ENCODE measurements at places on chromosomes 3 and 15.

DNA sequence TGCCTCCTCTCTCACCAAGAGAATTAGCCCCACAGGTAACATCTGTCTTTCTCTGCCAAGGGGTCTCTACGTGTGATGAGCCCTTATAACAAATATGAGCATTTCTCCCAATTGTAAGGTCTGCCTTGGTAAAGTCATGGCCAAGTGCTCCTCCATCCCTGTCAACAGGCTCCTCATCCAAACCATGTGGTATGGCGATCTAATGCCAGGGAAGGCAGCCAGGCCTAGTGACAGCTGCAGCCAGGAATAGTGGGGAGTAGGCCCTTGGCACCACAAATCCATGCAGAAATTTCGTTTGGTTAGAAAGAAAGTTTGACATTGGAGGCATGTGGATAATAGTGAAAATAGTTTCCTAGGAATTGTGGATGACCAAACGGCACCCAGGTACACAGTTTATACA is 4.7 kb upstream of the LRTM1 start:
- no peak for DNase-seq

DNA sequence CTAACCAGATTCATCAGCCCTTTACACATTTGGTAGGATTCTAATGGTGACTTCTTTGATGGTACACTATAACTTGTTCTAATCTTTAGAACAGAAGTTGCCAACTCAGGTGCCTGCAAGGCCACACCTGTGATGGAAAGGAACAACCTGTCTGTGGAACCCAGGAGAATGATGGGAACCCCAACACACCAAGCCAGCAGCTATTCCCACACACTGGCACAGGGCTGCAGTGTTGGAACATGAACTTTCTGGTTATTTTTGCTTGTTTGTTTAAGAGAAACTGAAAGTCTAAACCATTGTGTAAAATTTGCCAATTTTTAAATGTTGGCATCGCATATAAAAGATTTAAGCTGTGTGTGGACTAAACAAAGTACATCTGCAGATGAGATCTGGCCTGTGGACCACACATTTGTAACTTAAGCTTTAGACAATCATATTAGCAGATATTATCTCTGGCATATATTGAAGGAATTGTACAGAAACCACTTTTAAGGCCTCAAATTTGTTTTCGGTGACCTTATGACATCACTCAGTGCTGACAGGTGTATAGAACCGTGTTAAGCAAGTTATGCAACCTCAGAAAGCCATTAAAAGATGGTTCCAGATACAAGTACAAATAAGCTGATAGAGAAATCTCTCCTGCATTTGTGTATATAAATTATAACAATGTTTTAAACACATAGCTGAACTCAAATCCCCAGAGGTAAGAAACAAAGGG is 242.9 kb downstream of the SLC9A9 start:
- DNase-seq, result no peak

- DNase-seq, result no peak
Measured at GRCh38 chr15:99511531-99511865, 54.3 kb upstream of the MEF2A start.

- no peak for DNase-seq
Measured at GRCh38 chr3:22377421-22377820, 626.4 kb upstream of the ZNF385D start.

GRCh38 chr15:55403531-55403930 is 4.6 kb downstream of the CCPG1 start:
- DNase-seq, result no peak

DNA sequence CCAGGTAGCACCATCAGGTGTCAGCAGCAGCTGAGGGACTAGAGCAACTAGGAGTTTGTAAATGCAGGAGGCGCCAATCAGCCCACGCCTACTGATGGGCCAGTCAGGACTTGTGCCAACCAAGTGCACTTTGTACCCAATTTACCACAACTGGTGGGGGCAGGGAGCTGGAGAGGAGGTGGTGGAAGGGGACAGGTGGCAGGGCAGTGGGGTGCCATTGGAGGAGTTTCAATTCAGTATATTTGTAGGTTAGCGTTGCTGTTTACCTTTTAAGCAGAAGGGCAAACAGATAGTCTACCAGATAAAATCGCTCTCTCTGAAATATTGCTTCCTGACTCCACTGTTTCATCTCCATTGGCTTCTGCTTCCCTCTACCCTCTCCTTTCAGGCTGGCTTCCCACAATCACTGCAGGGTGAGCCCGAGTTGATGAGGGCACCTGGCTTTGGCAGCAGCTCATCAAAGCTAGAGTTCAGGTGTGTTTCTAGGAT is 75.7 kb downstream of the TRIM69 start:
- DNase-seq, result no peak
